ENCODE measurements at places on chromosomes 13 and 19.

DNA sequence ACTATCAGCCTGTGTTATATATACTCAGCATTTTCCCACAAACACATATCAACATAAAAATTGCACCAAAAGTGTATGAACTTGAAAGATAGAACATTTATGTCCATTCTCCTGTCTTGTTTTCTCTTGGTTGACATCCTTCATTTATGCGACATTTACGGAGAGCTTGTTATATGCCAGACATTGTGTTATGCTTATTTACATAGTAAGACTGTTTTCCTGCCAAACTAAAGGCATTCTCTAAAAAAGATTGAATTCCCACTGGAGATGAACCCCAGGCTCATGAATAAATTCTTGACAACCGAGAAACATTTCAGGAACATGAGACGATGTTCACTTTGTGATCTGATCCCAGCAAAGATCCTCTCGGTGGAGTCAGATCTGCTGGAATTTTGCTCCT lies 131.0 kb downstream of the RAP2A start:
- no peaks in the 10 kb centered on the region for H3K36me3 ChIP-seq
- no peak overlapping the region for H3K27ac ChIP-seq
- no peak for DNase-seq
- H3K4me3 ChIP-seq: no peak overlapping the region
- H3K27me3 ChIP-seq: peaks cover 39% of the 10 kb centered on the region

GRCh38 chr19:49231389-49231788 lies 73.8 kb downstream of the TRPM4 start:
- peak; percentile 34 for DNase-seq
- peaks cover 20% of the 10 kb centered on the region for H3K4me1 ChIP-seq
- no peaks in the 10 kb centered on the region for H3K27me3 ChIP-seq
- no peak overlapping the region for H3K27ac ChIP-seq
- peak overlapping the region; percentile 55 for H3K4me3 ChIP-seq

GRCh38 chr13:110528911-110529310 lies 32.6 kb downstream of the RAB20 start:
- no peak for DNase-seq
- H3K4me3 ChIP-seq: no peak overlapping the region
- no peaks in the 10 kb centered on the region for H3K27me3 ChIP-seq
- no peaks in the 10 kb centered on the region for H3K36me3 ChIP-seq
- H3K27ac ChIP-seq: no peak overlapping the region

DNA sequence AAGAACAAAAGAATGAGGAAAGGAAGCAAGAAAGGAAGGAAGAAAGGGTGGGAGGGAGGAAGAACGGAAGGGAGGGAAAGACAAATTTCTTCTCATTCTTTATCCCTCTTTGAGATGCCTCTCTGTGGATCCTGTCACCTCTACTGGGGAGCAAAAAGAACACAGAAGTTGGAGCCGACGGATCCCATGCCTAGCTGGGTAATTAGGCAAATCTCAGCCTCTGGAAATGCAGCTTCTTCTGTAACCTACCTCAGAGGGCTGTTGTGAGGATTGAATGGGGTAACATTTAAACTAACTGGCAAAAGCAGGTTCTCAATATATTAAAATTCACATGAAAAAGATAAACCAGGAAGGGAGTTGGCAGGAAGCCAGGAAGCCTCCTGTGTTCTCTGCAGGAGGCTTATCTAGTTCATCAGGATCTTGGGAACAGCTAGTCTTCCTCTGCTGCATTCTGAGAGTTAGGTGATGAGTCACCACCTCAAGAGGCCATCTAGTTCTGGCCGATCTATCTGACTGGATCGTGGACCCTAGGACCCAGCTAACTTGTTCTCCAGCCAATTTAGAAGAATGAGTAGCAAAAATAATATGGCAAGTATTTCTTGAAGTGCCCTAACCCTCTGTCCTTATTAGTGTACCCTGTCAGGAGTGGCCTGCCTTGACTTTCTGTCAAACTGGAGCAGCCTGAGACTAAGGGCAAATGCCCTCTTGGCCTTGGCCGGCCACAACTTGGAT lies 15.2 kb upstream of the CPB2 start:
- DNase-seq: no peak
- H3K36me3 ChIP-seq: no peaks in the 10 kb centered on the region

GRCh38 chr19:5057860-5058259 lies 88.9 kb downstream of the KDM4B start:
- H3K27me3 ChIP-seq: no peaks in the 10 kb centered on the region
- H3K4me3 ChIP-seq: no peak overlapping the region
- H3K36me3 ChIP-seq: peaks cover 6% of the 10 kb centered on the region
- no peaks in the 10 kb centered on the region for H3K4me1 ChIP-seq
- no peak overlapping the region for H3K27ac ChIP-seq

- H3K4me1 ChIP-seq: peaks cover 5% of the 10 kb centered on the region
- peak overlapping the region; percentile 92 for H3K27ac ChIP-seq
- H3K4me3 ChIP-seq: peak overlapping the region; percentile 99
- H3K27me3 ChIP-seq: no peaks in the 10 kb centered on the region
Measured at GRCh38 chr19:2478278-2478755, 2.4 kb downstream of the GADD45B start.

GRCh38 chr19:1211494-1212234 lies 6.1 kb downstream of the STK11 start:
- peaks cover 54% of the 10 kb centered on the region for H3K4me1 ChIP-seq
- H3K36me3 ChIP-seq: peaks cover 21% of the 10 kb centered on the region

DNA sequence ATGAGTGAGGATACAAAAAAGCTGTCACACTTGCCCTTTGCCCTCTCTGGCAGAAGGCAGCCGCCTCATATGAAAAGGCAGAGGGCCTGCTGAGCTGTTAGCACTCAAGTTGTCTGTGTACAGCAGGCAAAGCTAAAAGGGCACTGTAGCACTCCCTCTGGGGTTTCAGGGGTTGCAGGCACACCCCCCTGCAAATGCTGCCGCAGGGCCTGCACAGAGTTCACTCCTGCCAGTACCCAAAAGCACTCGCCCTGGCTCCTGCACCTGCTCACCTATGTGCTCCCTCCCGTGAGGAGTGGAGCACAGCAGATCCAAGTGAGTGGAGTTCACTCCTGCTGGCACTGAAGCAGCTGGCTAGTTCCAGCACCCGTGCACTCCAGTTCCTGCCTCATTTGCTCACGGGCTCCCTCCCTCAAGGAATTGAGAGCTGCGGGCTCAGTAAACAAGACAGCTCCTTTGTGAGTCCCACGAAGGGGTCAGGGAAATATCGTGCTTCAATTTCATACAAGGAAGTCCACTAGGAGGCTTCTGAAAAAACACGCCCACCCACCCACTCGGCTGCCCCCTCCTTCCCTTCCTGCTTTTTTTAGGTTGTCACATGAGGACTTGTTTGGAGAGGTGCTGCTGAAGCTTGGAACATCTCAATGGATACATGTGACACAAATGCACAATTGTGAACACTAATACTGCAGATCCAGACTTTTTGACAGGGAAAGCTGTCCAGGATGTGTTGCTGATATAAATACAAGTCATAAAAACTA lies 9.9 kb upstream of the RCBTB2 start:
- DNase-seq: no peak
- peaks cover 14% of the 10 kb centered on the region for H3K27me3 ChIP-seq
- H3K4me3 ChIP-seq: no peak overlapping the region
- peaks cover 3% of the 10 kb centered on the region for H3K36me3 ChIP-seq
- H3K4me1 ChIP-seq: no peaks in the 10 kb centered on the region
- no peak overlapping the region for H3K27ac ChIP-seq

GRCh38 chr19:46802152-46802551 lies 13.8 kb upstream of the SLC1A5 start:
- H3K4me3 ChIP-seq: no peak overlapping the region
- H3K27me3 ChIP-seq: no peaks in the 10 kb centered on the region
- no peaks in the 10 kb centered on the region for H3K36me3 ChIP-seq
- H3K4me1 ChIP-seq: no peaks in the 10 kb centered on the region
- no peak overlapping the region for H3K27ac ChIP-seq
- no peak for DNase-seq

- peaks cover 13% of the 10 kb centered on the region for H3K4me1 ChIP-seq
- no peaks in the 10 kb centered on the region for H3K27me3 ChIP-seq
- peaks cover 3% of the 10 kb centered on the region for H3K36me3 ChIP-seq
- DNase-seq: no peak
Measured at GRCh38 chr13:113216254-113217048, 7.0 kb downstream of the CUL4A start.

- H3K27ac ChIP-seq: no peak overlapping the region
- no peak overlapping the region for H3K4me3 ChIP-seq
- H3K4me1 ChIP-seq: no peaks in the 10 kb centered on the region
- H3K36me3 ChIP-seq: no peaks in the 10 kb centered on the region
- H3K27me3 ChIP-seq: no peaks in the 10 kb centered on the region
Measured at GRCh38 chr13:60970736-60971135, 444.9 kb downstream of the PCDH20 start.

GRCh38 chr13:102816708-102817107 lies 17.8 kb downstream of the BIVM start:
- H3K4me1 ChIP-seq: peaks cover 12% of the 10 kb centered on the region
- H3K36me3 ChIP-seq: peaks cover 19% of the 10 kb centered on the region
- H3K27ac ChIP-seq: no peak overlapping the region
- no peak for DNase-seq
- no peaks in the 10 kb centered on the region for H3K27me3 ChIP-seq
- H3K4me3 ChIP-seq: no peak overlapping the region

DNA sequence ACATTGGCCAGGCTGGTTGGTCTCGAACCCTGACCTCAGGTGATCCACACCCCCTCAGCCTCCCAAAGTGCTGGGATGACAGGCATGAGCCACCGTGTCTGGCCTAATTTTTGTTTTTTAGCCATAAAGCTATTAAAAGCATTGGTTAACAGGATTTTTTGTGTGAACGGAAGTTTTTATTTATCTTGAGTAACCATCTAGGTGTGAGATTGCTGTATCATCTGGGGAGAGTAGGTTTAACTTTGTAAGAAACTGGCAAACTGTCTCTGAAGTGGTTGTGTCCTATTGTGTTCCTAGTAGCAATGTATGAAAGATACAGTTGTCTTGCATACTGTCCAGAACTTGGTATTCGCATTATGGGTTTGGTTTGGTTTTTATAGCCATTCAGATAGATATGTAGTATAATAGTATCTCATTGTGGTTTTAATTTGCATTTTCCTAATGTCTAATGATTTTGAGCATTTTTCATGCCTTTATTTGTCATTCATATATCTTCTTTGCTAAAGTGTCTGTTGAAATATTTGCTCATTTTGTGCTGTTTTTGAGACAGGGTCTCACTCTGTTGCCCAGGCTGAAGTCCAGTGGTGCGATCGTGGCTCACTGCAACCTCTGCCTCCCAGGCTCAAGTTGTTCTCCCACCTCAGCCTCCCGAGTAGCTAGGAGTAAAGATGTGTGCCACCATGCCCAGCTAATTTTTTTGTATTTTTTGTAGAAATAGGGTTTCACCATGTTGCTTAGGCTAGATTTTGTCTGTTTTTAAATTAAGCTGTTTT lies 13.5 kb upstream of the PLEKHF1 start:
- no peaks in the 10 kb centered on the region for H3K36me3 ChIP-seq
- H3K27me3 ChIP-seq: peaks cover 16% of the 10 kb centered on the region
- DNase-seq: no peak
- no peak overlapping the region for H3K27ac ChIP-seq
